ENCODE measurements at places on chromosomes 11 and 22. TPM values are rescaled to one million over a fixed set of nuclear protein-coding genes. Genes with fewer than 3 reads are reported as not detected.

Gene FADS2
- 146 TPM for total RNA-seq

Gene HBG2
- total RNA-seq = not detected

Gene OR52H1
- 0.51 TPM for total RNA-seq

Gene ZPR1
- total RNA-seq = 39.6 TPM

Gene TSPAN32
- total RNA-seq = not detected

GRCh38 chr11:121437018-121437685 lies 15.0 kb upstream of the SORL1 start:
- no peak for DNase-seq

DNA sequence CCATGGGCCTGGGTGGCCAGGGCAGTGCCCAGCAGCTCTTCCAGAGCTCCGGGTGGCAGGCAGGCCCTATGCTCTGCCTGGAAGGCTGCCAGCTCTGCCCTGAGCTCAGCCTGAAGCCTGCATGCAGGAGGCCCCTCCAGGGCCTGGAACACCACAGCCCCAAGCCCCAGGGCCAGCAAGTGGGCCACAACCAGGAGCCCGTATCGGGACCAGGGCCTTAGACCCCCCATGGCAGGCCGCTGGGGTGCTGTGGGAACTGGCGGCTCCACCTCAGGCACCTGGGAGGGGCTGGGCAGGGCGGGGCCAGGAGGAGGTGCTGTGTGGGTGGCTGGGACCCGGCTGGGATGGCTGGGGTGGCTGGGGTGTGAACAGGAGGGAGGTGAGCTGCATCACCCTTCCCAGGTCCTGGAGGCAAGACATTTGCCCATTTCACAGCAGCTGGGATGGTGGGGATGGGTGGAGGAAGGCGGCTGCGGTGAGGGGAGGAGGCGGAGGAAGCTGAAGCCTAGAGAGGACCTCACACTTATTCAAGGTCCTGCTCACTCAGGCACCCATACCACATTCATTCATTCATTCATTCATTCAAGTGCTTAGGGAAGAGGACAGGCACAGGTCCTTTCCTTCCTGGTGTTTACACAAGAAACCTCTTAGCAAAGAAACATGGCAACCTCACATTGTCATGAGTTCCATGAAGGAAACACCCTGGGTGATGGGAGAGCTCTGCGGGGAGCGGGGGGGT lies at the start of gene KCNK7:
TSS of gene KCNK7 (minus strand) at position 258 of the 739 bp plus-strand sequence. CDS start at position 230, 28 bp downstream.
- DNase-seq = no peak

Gene PTPRJ
- total RNA-seq = 35.6 TPM

DNA sequence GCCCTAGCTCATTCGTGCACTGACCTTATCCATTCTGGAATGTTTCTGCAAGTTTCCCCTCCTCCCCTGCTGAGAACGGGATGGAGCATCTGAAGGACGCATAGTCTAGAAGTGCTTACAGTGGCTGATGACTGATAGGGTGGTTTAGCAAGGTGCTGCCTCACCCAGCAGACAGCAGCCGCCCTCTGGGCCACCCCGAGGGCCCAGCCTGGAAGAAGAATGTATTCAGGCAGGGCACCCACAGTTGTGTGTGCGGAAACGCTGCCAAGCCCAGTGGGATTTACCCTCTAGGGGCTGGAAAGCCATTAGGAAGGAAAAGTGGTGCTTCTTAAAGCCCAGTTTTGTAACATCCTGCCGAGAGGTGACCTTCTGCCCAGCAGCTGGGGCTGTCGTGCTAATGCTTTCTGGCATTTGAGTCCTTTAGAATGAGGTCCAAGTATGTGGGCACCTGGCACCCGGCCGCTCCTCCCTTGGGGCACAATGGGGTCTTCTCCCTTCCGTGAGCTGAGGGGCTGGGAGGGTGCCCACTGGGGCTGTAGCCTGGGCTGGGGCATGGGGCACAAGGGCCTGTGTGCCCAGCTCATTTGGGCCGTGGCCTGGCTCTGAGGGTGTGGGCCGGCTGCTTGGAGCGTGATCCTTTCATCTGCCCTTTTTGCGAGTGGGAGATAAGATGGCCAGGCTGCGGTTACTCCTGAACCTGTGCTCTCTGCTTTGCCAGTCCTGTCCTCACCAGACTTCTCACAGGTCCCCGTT lies 14.4 kb downstream of the FBLN1 start:
- DNase-seq = no peak

DNA sequence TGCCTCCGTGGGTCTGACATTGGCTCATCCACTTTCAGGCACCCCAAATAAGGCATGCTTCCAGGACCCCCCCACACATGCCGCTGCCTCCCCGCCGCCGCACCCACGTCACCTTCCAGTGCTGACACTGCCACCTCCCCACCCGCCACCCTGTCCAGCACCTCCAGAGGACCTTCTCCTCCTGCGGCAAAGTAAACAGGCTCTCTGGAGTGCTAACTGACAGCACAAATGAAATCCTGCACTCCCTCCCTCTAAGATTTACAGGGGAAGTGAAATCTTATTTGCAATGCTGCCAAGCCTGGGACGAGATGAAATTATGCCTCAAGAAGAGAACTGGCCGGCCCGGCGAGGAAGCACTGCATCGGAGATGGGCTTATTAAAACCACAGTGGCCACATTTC lies 35.3 kb downstream of the MACROD1 start:
- DNase-seq = no peak

DNA sequence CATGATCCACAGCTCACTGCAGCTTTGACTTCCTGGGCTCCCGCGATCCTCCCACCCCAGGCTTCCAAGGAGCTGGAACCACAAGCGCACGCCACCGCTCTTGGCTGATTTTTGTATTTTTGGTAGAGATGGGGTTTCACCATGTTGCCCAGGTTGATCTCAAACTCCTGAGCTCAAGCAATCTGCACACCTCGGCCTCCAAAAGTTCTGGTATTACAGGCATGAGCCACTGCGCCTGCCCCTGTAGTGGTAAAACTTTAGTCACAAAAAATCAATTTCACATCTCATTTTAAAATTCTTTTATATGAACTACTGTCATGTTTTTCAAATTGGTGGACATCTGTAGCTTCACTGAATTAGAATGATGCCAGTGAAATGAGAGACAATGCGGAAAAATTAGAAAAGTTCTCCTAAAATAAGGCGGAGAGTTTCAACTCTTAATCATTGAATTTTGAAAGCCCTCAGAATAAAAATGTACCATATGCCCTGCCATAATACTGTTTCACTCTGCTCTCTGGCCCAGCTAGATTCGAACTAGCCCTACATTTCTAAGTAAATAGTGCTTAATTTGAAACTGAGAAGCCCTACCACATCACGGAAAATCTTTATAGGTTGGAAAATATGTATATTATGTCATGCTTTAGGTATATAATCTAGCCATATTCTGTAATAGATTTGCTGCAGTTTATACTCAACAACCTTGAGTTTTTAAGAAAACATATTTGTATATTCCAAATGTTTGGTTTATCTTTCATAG lies 78.7 kb downstream of the HORMAD2 start:
- DNase-seq = no peak

DNA sequence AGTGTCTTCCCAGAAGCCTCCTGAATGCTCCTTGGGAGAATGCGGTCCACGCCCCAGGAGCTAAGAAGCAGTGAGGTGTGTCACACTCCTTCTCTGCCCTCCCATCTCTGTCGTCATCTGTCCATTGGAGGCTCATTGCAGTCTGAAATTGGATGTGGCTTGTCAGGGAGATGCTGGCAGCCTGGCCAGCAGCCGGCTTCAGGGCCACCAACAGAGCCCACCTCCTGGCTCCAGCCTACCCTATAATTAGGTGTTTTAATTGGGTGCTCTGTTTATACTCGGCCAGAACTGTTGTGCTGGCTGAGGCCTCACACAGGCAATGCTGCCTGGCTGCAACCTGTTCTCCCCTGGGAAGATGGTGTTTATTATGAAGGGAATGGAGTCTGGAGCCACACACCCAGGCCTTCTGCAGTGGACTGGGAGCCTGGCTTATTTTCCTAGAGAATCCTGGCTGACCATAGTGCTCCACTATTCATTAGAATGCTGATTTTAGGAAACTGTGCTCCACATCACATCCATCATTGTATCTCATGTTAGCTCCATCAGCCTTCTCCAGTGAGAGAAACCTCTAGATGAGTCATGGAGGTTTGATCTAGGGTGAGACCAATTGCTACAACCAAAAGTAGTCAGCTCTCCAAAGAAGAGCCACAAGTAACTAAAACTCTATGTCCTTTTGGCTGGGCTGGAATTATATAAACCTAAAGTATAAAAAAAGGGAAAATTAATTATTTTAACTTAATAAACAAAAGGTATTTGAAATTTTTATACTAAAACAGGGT lies 86.8 kb upstream of the CRTAM start:
- no peak for DNase-seq

GRCh38 chr22:49321477-49322055 lies 506.1 kb downstream of the BRD1 start:
- peak; percentile 41 for DNase-seq

GRCh38 chr11:58530236-58530635 lies 22.3 kb upstream of the OR5B21 start:
- DNase-seq = no peak

- DNase-seq = no peak
Observed at GRCh38 chr11:132028380-132029240, 658.2 kb downstream of the NTM start.

- DNase-seq = no peak
Observed at GRCh38 chr11:122852074-122852795, 13.9 kb downstream of the CRTAM start.

Gene TRPM5
- not detected for total RNA-seq

GRCh38 chr11:119365071-119365591 lies 16.4 kb downstream of the USP2 start:
- peak; percentile 65 for DNase-seq

DNA sequence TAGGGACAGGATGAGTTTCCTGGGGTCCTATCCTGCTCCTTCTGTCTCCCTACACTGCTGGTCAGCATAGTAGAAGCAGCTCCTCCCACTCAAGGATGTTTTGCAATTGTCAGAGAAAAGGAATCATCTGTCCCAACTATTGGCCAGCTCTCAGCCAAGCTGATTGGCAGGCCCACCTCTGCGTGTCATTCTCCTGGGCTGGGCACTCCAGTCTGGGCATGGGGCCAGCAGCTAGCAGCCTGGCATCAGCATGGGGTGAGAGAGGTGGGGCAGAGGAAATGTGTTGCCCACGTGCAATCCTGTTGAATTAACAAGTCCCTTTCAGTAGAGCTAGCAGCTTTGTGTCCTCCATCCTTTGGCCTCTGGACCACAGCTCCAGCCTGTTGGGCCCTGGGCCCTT lies 14.1 kb downstream of the ANKK1 start:
- DNase-seq = no peak

DNA sequence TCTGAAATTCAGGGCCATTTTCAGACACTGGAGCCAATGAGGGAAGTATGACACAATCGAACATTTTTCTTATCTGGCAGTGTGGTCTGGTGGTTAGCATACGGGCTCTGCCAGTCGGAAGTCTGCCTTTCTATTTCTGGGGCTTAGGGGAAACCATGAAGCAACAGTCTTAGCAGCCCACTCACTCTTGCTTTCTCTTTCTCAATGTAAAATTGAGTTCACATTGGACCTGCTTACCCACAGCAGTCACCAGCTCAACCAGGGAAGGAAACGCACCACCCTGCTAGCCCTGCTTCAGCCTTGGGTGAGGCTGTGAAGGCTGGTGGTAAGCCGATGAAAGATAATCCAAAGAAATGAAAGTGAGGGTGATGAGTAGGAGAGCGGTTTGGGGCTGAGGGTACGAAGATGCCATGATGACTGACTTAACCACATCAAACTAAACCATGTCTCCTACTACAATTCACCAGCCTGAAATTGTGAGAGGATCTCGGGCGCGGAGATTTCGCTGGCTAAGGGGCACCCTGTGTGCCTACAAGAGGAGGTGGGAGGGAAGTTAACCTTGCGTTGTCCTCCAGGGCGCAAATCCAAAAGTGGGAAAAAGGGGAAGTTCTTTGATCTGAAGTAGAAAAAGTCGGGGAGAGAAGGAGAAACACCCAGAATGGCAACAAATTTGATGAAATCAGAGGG lies 2.0 kb upstream of the LMO2 start:
- DNase-seq = no peak

Gene CRYBB1
- 0.97 TPM for total RNA-seq

- DNase-seq = peak; percentile 29
Observed at GRCh38 chr11:76658231-76658630, 12.3 kb downstream of the LRRC32 start.

GRCh38 chr11:134652586-134653255 lies 240.7 kb upstream of the B3GAT1 start:
- no peak for DNase-seq

Gene CRYBA4
- total RNA-seq = not detected

- no peak for DNase-seq
Observed at GRCh38 chr11:60263402-60263801, 17.1 kb upstream of the MS4A4A start.

Gene CSNK2A3
- 4.2 TPM for total RNA-seq

DNA sequence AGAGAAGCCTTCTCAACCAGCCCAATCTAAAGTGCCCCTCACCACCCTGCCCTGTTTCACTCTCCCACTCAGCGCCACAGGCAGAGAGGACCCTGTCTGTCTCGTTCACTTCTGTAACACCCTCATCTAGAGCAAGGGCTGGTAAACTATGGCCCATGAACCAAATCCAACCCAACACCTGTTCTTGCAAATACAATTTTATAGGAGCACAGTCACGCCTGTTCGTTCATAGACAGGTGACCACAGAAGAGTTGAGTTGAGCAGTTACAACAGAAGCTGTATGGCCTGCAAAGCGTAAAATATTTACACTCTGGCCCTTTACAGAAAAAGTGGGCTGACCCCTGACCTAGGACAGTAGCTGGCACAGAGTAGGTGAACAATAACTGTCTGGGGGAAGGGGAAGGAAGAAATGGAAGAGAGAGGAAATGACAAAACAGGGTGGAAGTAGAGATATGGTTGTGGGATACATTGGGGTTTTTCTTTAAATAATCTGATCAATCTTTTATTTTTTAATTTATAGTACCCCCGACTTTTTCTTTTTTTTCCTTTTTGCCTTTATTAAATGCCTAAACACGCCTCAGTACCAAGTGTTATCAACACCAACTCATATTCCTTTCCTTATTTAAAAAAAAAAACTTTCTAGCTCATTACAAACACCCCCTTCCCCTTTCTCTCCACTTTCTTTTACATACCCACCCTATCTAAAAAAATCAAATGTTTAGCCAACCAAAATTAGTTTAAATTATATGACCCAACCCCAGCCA lies 20.9 kb downstream of the SERPIND1 start:
- DNase-seq = no peak

Gene SLC25A18
- total RNA-seq = 75.0 TPM

All from dorsolateral prefrontal cortex (tissue), 122 donors.